ENCODE measurements at places on chromosomes 7 and 10.
A peak's percentile ranks its signal among the peaks of the same experiment; 100 is the strongest.

- no peak for DNase-seq
These were observed 46.5 kb upstream of the INSYN2A start for GRCh38 chr10:127242914-127243313.

- no peak for DNase-seq
These were observed 559.4 kb downstream of the SUGCT start for GRCh38 chr7:40694026-40694809.

GRCh38 chr7:26658389-26659084 lies 205.9 kb downstream of the SKAP2 start:
- DNase-seq, result no peak

GRCh38 chr10:114709984-114710383 lies 51.9 kb upstream of the ABLIM1 start:
- DNase-seq, result no peak

GRCh38 chr10:103845972-103846371 lies 9.4 kb downstream of the SH3PXD2A start:
- DNase-seq, result peak; percentile 25

- DNase-seq, result no peak
These were observed 12.2 kb downstream of the TRPV6 start for GRCh38 chr7:142873281-142873784.

All from T-cell (primary cell).